ENCODE measurements at places on chromosomes 12 and 14. TPM values are rescaled to one million over a fixed set of nuclear protein-coding genes. Genes with fewer than 3 reads are reported as not detected.

GRCh38 chr12:113850309-113851056, 115.6 kb downstream of the RBM19 start:
- no peak for DNase-seq

DNA sequence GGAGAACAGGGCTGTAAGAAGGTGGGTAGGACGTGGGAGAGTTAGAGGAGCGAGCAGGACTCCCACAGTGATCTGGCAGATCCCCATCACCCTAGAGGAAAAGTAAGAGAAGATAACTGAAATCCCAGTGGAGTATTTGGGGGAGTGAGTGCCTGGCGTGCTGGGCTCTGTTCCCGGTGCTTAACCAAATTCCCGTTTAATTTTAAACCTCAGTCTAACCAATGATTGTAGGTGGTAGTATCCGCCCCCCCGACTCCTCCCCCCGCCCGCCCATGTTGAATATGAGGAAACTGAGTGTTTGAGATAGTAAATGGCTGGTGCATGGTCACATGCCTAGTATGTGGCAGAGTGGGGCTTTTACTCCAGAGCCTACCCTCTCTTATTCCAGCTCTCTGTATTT, 1.2 kb downstream of the TARBP2 start:
- no peak for DNase-seq

GRCh38 chr12:89760783-89761182, 52.1 kb upstream of the ATP2B1 start:
- DNase-seq = no peak

GRCh38 chr14:49212721-49213120, 373.5 kb downstream of the RPS29 start:
- DNase-seq = no peak

- DNase-seq = peak; percentile 74
Measured at GRCh38 chr12:57845478-57846284, 848 bp downstream of the CTDSP2 start.

- no peak for DNase-seq
Measured at GRCh38 chr12:58051378-58051777, 110.0 kb downstream of the ATP23 start.

GRCh38 chr12:16165506-16165905, 112.0 kb downstream of the SLC15A5 start:
- DNase-seq = peak; percentile 55

The TBX5 gene
- polyA plus RNA-seq = not detected

The GPR132 gene
- polyA plus RNA-seq = 1.5 TPM

The WNT5B gene
- polyA plus RNA-seq = 8.5 TPM

Measured in large intestine (tissue), 12 donors.